ENCODE measurements at places on chromosomes 7 and 10.

DNA sequence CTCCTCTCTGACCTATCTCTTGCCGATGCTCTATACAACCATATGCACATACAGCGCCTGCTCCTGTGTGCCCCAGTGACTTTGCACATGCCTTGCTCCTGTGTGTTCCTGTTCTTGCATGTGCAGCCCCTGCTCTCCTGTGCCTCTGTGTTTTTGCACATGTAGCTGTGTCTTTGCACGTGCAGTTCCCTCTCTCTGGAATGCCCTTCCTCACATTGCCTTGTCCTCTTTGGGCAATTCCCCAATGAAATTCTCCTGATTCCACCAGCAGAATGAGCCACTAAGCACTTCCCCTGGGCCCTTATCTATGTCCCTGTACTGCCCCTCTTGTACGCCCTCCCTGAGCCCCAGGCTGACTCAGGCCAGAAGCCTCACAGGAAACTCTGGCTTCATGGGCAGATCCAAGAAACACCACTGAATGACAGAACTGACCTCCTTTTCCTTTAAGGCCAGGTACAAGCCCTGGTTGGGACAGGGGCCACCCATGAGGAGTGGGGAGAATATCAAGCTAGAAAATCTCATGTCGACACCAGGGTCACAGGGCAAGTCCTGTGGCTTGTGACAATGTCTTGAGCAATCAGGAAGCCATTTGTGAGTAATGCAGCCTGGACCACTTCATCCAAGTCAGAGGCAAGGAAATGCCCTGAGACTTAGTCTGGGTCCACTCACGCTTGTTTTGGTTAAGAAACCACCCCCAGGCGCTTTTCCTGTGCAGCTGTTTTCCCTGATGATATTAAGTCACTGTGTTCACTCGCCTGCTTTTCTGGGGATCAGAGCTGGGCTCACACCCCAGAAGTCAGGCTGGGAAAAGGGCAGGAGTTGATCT, 1.9 kb upstream of the ARHGAP22 start:
- no peak for DNase-seq

- DNase-seq = no peak
Observed at GRCh38 chr10:22607261-22607660, 107.1 kb downstream of the PIP4K2A start.

DNA sequence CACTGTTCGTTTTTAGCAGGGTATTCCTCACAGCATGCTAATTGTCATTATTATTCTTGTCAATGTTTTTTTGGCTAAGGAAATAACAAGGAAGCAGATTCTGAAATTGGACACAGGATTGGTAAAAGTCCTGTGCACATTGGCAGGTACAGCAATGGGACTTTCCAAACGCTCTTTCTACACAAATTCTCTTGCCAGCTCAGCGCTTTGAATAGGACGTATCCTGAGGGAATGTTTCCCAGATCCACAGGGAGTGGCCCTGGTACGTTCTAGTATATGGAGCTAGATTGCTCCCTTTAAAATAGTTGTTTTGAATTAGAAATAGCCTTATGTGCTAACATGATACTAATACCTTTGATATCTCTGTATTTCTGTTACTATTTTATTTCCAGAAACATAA, 82.8 kb upstream of the GRB10 start:
- DNase-seq = no peak

- peak; percentile 16 for DNase-seq
Observed at GRCh38 chr7:73715648-73716317, 3.7 kb downstream of the STX1A start.

DNA sequence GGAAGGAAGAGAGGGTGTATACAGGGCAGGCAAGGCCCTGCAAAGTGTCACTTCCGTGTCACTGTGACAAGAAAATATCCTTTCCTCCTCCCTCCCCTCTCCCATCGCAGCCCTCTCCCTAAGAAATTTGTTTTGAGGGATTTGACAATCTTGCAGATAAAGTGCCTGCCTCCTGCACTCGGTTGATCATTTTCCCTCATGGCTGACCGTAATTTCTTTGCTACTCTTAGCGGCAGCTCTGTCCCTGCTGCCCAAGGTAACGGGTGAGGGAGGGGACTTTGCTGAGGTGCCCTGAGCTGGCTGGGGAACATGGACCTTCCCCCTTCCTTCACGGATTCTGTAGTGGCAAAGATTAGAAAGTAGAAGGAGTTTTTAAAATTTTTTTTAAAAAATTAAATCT, 179.1 kb downstream of the TCF7L2 start:
- no peak for DNase-seq
